ENCODE measurements at places on chromosomes 3 and 15. TPM values are rescaled to one million over a fixed set of nuclear protein-coding genes. Genes with fewer than 3 reads are reported as not detected.

- no peak for DNase-seq
Observed at GRCh38 chr3:133827684-133828083, 22.1 kb downstream of the SRPRB start.

DNA sequence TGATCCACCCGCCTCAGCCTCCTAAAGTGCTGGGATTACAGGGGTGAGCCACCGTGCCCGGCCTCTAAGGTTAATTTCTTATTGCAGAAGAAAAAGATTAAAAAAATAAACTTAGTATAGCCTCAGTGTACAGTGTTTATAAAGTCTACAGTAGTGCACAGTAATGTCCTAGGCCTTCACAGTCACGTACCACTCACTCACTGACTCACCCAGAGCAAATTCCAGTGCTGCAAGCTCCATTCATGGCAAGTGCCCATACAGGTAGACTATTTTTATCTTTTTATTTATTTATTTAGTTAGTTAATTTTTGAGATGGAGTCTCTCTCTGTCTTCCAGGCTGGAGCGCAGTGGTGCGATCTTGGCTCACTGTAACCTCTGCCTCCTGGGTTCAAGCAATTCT, 3.2 kb upstream of the FLNB start:
- DNase-seq: no peak

DNA sequence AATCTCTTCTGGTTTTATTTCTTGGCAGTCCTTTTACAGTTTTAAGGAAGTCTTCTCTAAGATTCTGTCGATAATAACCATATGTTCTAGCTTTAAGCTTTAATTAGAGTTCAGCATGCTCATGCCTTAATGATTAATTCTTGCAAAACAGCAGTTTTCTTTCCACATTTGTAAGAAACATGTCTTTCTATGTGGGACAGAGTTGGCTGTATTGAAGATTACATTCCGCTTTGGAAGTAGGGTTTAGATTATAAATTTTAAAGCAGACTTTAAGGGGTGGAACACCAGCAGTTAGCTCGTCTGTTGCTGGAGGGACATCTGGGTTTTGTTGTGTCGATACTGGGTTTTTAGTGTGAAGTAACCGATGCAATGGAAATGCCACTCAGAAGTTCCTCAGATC, 35.3 kb downstream of the SQOR start:
- no peak for DNase-seq

DNA sequence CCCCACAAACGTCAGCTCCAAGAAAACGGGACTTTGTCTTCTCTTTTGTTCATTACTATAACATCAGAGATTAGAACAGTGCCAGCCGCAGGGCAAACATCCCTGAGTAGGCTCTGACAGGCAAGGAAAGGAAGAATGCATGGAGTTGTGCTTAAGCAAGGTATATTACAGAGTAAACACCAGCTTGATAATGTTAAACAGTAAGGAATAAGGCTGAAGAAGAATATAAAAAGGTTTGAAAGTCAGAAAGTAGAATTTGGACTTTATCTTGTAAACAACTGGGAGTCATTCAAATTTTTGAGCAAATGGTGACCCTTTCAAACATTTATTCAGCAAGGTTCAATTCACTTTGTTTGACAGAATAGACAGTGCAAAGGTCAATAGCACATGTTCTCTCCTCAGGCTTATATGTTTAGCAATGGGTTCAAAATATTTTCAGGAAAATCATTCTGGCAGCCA, 11.0 kb downstream of the GABPB1 start:
- no peak for DNase-seq

- DNase-seq: no peak
Observed at GRCh38 chr15:28989239-28989830, 103.6 kb downstream of the APBA2 start.

GRCh38 chr15:72482275-72482674, 8.1 kb downstream of the ARIH1 start:
- no peak for DNase-seq

DNA sequence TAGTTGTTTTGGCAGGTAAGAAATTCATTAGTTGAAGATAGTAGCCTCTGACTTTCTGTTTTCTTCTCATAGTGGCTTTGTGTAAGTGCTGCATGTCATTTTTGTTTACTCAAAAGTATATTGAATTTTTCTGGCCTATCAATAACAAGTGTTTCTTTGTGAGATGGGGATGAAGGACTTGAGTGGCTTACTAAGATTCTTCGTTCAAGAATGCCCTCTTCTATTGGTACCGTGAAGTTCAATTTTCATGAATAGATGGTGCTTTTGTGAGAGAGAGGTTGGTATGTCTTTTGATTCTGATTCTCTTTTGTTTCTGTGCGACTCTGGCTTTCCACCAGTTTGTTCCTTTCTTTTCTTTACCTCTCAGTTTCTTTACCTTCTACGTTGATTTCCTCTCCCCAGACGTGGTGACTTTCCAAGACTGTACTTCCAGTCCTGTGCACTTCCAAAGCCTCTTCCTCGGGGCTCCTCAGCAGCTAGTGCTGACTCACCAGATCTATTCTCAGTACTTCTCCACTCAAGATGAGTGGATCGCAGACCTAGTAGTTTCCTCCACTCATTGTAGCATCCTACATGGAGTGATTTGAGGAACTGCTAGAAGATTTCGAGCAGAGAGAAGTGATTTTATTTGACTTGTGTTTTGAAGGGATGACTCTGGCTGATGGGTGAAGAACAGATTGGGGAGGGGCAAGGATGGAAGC, 82.0 kb upstream of the EPHB3 start:
- DNase-seq: no peak

GRCh38 chr3:189340680-189341460, 169.1 kb downstream of the TPRG1 start:
- DNase-seq: no peak

DNA sequence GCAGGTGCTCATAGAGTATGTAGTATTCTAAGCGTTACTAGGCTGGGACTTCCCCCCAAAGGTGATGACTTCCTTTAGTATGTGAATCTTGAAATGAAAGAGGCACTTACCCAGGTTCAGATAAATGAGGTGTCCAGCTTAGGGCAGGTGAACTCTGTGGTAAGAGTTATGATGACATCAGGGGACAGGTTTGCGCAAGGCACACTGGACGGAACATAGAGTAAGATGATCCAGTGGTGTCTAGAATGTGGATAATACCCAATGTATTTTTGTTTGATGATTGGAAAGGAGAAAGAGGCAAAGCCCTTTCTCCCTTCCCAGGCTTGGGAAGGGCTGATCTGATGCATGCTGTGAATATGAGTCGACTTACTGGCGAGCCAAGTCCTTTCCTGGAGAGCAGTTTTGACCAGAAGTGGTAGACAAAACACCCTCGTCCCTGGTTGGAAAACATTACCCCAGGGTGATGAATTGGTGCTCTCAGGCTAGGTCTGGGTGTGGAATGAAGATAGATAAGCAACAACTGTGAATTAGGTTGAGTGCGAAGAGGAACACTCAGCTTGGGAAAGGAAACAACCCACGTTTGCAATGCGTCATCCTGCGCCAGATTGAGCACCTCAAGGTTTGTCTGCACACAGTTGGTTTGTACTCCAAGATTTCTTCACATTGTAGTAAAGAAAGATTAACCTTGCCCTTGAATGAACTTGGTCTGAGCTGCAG, 124.2 kb downstream of the GHSR start:
- no peak for DNase-seq

DNA sequence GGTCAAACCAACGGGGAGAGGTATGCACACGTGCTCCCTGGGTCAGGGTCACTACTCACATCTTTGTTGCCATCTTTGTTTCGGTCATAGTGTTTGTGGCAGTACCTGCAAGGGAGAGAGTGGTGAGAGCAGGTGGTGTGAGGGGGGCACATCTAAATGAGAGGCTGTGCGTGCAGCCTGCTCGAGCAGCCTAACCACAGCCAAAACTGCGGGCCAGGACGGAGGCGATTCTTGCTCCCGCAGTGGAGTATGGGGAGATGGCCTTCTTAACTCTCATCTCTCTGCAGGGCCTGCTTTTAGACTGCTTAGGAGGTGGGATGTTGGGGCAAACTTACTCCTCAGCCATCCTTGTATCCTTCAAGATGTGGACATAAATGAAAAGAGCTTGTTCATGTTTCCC, 6.9 kb upstream of the PLA2G4F start:
- DNase-seq: no peak

- DNase-seq: no peak
Observed at GRCh38 chr15:98138910-98139309, 178.4 kb downstream of the ARRDC4 start.

DNA sequence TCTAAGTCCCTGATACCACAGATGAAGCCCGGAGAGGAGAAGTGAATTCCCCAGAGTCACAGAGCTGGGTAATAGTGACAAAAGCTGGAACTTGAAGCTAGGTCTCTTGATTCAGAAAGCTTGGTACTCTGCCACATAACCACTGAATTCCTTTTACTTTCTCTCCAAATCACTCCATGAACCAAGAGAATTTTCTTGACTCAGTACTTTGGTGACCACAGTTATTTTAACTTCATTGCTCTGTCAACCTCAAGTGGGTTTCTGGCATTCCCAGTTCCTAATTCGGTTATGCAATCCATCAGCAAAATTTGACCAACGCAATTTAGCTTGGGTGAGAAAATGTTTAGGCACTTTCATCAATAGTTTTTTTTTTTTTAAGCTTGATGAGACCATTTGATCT, 61.0 kb upstream of the PPARG start:
- DNase-seq: no peak

DNA sequence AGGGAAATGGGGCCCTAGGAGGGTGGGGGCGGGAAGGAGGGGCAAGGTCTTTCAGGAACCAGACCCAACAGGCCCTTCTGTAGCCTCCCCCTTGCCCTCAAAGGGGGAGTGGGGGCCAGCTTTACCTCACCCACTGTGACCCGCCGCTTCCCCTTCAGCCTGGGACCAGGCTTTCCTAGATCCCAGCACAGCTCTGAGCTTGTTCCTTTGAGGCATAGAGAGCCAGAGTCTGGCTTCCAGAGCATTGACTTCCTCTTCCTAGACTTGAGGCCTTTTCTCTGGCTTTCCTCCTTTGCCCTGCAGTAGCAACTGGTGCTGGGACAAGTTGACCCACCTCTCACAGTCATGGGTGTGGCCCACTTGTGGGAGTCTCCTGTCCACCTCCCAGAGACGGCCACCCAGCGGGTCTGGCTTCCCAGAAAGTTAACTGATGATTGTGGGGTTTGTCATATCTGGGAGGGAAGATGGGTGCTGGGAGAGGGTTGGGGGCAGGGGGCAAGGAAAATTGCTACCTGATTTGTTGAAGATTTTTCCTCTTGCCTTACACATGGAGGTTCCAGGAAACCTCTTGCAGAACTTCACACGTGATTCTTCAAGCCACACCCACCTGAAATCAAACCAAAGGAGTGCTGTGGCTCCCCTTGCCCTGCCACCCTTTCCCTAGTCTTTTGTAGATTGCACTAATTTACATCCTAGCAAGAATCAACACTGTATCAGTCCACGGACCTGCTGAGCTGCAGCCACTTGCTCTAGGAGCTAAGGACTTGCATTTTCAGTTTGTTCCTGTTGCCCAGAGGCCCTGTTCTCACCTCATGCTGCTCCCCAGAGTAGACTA, 4.1 kb upstream of the CHST14 start:
- DNase-seq: no peak

DNA sequence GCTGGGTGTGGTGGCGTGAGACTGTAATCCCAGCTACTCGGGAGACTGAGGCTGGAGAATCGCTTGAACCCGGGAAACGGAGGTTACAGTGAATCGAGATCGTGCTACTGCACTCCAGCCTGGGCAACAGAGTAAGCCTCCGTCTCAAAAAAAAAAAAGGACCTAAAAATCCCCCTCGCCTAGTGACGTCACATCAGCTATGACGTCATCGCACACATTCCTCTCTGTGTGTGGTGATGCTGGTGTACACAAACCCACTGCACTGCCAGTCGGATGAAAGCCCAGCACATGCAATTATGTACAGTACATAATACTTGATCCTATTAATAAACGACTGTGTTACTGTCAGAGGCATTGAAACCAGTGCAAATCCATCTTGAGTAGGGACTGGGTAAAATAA, 40.2 kb upstream of the SEC61A1 start:
- DNase-seq: no peak

GRCh38 chr15:62945063-62945462, 97.5 kb upstream of the TPM1 start:
- no peak for DNase-seq

DNA sequence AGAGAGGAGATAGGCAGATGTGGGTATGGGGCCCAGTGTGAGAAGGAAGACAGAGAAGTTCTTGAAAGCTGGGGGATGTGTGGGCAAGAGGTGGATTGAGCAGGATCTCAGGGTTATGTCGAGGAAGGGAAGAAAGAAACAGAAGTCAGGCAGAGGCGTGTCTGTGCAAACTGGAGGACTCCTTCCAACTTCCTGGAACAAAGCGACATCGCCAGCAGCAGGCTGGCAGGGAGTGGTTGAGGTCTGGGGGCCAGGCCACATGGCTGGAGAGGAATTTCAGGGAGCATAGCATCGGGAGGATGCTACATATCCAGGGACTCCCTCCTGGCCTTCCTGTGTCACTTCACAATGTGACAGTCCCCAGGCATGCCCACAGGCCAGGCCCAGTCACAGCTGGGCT, 42.9 kb upstream of the MYZAP start:
- no peak for DNase-seq

- peak; percentile 46 for DNase-seq
Observed at GRCh38 chr3:21752749-21753347, 1.8 kb upstream of the ZNF385D start.

- DNase-seq: no peak
Observed at GRCh38 chr3:188489639-188490405, 335.9 kb downstream of the LPP start.

- no peak for DNase-seq
Observed at GRCh38 chr15:77416148-77416455, 3.8 kb downstream of the PEAK1 start.

DNA sequence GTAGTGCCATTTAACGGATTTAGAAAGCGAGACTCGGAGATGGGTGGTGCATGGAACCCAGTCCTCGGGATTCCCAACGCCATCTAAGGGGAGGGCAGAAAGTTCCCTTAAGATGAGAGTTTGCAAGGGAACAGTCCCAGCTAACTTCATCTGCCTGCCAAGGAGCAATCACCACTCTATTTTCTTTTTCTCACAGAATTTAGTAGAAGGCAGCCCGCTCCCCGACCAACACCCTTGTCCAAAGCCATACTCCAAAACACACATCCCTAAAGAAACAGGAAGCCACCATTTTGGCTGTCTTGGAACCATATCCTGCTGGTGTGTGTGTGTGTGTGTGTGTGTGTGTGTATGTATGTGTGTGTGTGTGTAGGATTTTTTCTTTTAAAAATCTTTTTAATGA, 7.1 kb upstream of the FGD5 start:
- no peak for DNase-seq

DNA sequence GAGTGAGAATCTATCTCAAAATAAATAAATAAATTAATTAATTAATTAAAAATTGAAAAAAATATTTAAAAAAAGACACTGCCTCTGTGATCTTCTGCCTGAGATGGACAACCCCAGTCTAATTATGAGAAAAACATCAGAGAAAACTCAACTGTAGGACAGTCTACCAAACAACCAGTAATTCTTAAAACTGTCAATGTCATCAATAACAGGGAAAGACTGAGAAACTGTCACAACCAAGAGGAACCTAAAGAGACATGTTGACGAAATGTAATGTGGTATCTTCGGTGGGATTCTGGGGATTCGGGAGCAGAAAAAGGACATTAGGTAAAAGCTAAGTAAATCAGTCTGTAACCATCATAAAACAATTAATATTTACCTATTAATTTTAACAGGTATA, 265.4 kb upstream of the LMCD1 start:
- no peak for DNase-seq

Gene RASGRP1
- polyA plus RNA-seq: 15.1 TPM

Gene AGTR1
- polyA plus RNA-seq: 19.2 TPM

Gene TRH
- 0.12 TPM for polyA plus RNA-seq

Gene ILDR1
- 7.4 TPM for polyA plus RNA-seq

Gene PLA2G4E
- not detected for polyA plus RNA-seq

Gene CCDC80
- 97.9 TPM for polyA plus RNA-seq

Gene TWF2
- polyA plus RNA-seq: 23.3 TPM
